Bone marrow (tissue), 2 donors: ENCODE measurements at places on chromosomes 12 and 14.

DNA sequence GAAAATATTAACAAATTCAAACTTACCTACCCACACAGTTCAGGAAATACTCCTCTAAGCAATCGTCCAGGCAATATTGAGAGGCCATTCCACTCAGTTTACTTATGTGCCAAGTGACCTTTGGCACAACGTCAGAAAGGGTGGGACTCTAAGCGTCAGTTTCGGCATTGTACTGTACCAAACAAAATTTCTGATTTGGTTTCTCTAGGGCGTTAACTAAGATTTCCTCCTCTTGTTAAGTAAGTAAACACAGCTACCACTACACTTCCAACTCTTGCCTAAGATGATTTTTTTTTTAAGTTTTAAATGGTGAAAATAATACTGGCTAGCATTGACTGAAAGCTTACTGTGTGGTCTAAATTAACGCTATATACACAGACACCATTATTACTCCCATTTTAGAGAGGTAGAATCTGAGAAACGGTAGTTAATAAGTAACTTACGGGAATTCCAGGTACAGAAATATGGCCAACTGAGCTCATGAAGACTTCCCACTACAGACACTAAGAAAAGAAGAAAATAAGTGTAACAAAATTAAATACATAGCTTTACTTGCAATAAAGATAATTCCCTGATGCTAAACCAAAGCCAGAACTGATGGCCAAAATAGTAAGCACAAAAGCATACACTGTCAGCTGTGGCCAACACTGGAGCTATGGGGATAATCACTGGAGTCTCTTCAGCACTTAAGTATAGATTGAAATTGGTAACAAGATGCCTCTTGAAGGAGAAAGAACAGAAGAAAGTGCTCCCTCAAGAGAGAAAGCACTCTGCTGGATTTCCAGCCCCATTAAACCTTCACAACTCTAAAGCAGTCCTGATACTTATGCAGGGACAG, 76.1 kb downstream of the EPS8 start:
- no peak for DNase-seq

DNA sequence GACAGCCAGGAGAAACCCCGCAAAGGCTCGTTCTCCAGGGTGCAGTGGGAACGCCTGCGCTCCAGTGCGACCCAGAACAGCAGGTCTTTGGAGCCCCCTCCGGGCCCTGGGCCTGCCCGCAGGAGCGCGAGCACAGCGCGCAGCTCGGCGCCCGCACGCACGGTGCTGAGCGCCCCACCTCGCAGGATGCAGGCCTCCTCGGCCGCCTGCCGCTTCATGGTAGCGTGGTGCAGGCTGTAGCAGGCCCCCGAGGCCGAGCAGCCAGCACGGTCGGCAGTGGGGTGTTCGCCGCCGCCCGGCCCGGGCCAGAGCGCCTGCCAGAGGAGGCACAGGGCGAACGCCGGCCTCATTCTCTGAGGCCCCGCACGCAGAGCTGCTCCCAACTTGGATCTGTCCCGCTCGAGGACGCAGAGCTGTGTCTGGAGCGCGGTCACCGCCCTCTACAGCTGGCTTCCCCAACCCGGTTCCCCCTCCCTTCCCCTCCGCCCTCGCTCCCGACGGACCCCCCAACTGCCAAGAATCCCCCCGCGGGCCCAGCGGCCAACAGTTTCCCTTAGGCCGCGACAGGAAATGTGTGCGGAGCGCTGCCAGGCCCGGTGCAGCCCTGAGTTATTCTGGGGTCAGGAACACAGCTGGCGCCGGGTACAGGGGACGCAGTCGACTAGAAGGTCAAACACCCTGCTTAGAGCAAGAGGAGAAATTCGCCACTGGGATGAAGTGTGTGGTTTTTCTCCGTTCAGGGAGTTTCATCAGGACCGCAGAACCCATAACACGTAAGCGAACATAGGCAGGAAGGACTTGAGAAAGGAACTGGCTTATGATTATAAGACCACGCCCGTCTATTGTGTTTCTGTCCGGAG, at the start of gene CLEC14A:
Gene CLEC14A (minus strand): TSS at position 421 of the 860 bp plus-strand sequence. CDS start 71 bp downstream, at position 350.
- DNase-seq = peak; percentile 22

DNA sequence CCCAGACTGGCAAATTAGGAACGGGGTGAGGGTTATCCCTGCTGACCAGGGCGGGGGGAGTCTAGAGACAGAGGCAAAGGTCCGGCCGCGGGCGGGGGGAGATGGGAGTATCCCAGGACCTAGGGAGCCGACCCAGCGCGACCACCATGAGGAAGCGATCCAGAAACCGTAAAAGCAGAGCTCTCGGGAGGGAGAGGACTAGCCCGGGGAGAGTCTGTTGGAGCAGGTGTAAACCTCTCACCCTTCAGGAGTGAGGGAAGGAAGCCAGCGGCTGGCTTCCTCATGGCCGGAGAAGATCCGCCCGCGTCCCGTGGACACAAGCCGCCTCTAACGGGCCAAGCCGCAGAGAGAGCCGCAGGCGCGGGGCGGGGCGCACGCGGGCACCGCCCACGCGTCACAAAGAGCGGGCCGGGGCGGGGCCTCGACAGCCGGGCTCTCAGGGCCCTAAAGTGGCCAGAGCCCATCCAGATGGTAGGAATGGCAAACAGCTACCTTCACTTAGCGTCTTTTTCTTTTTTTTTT, at the start of gene ACRBP:
Gene ACRBP (minus strand): TSS at position 350 of the 522 bp plus-strand sequence. CDS start 66 bp downstream, at position 284.
- no peak for DNase-seq

DNA sequence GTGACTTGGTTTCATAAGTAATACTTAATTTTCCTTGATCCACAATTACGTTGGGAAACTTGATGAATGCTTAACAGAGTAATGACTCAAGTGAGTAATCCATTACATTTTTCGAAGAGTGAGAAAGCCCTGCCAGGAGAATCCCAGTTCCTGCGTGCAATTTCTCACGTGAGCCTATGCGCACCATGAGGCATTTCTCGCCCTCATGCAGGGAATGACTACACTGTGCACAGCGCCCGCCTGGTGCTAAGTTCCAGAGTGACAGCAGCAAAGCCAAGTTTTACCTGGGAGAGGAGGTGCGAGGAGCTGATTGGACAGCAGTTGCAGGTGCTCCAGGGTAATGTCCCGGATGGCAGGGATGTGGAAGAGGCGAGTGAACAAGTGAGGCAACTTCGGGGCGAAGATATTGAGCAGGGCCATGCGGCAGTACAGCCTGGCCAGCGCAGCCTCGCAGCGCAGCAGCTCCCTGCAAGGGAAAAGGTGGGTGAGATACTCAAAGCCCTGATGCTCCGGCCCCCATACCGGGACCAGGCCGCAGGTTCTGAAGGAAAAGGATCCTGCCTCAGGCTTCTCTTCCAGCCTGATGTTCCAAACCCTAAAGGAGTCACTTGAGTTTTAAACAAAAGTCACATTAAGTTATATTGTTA, 69.4 kb downstream of the TRAFD1 start:
- no peak for DNase-seq

- no peak for DNase-seq
Measured at GRCh38 chr12:54945082-54945481, 39.5 kb downstream of the TESPA1 start.

GRCh38 chr12:116261525-116262100, 15.9 kb downstream of the MED13L start:
- no peak for DNase-seq

- no peak for DNase-seq
Measured at GRCh38 chr12:78009031-78009430, 178.3 kb downstream of the NAV3 start.

GRCh38 chr14:72515779-72516770, 377.8 kb downstream of the DPF3 start:
- no peak for DNase-seq

- no peak for DNase-seq
Measured at GRCh38 chr12:114611145-114612018, 72.6 kb downstream of the TBX3 start.

- no peak for DNase-seq
Measured at GRCh38 chr14:68890173-68890931, 88.8 kb downstream of the ACTN1 start.

DNA sequence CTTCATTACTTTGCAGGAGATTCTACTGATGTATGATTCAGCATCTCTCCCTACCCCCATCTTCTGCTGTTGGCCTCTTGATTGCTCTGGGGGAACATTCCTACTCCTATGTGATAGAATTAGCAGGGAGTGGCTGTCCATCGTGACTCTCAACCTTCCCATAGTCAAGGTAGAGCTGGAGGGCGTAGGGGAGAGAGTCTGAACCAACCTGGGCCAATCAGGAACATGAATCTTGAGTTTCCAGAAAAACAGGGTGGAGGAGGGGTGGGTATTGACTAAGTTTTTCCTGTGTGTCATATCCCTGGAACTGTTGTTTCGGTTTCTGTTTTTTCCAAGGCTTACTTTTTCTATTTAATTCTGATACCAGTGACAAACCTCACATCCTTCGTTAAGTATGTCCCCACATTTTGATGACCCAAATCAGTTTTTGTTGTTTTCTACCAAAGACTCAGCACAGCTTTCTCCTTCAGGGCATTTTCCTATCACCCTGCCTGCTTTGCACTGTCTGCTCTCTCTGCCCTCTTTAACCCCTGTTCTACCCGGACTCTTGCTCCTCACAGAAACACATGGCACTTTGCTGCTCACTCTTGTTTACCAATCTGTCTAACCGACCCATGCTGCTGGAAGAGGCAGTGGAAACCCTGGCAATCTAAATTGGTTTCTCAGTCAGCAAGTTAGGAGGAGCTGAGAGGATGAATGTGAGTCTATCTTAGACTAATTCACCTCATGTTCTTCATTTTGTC, 1428.3 kb downstream of the AACS start:
- DNase-seq = no peak

DNA sequence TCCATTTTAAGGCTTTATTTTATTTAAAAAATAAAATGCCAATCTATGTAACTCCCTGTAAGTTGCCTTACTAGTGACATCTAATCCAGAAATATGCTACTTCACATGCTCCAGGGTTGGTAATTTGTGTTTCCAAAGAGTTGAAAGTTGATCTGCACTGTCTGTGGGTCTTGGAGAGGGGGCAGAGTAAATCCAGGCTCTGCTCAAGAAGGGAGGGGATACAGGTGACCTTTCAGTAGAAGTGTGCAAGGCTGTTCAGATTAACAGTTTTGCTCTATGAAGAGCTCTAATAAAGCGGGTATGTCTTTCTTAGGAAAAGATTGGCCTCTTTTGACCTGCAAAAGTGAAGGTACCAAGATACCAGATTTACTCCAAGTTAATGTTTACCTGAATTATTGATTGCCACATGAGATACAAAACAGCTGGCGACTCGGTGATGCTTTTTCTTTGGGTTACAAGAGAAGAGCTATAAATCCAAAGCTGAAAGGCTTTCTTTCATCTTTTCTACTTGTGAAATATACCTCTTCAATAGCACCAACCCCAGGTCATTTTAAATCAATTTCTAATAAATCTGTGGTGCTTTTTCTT, 75.6 kb upstream of the FLRT2 start:
- no peak for DNase-seq
